ENCODE measurements at places on chromosomes 11 and 22. TPM values are rescaled to one million over a fixed set of nuclear protein-coding genes. Genes with fewer than 3 reads are reported as not detected.

The MMP13 gene
- not detected for total RNA-seq

The TTLL1 gene
- total RNA-seq, result 8.9 TPM

The NUCB2 gene
- 24.0 TPM for total RNA-seq

The APOA5 gene
- total RNA-seq, result not detected

The NNMT gene
- total RNA-seq, result 87.2 TPM

The NEU3 gene
- total RNA-seq, result 19.8 TPM

The PLEKHB1 gene
- 1.0 TPM for total RNA-seq

The GRAP2 gene
- total RNA-seq, result under 0.01 TPM

The OR51E1 gene
- total RNA-seq, result 4.2 TPM

The CLCF1 gene
- 1.0 TPM for total RNA-seq

The RTL10 gene
- total RNA-seq, result 9.4 TPM

The GUCD1 gene
- 64.7 TPM for total RNA-seq

The C11orf42 gene
- not detected for total RNA-seq

The ACRV1 gene
- 0.52 TPM for total RNA-seq

The NAALADL1 gene
- total RNA-seq, result 8.4 TPM

The HOATZ gene
- total RNA-seq, result not detected

The MMP12 gene
- total RNA-seq, result not detected

The PIWIL4 gene
- total RNA-seq, result 8.9 TPM

The EMID1 gene
- 6.3 TPM for total RNA-seq

The TYR gene
- not detected for total RNA-seq

The RASSF10 gene
- 0.52 TPM for total RNA-seq

The CLTCL1 gene
- total RNA-seq, result 33.4 TPM

The MPZL2 gene
- 1.0 TPM for total RNA-seq

The CD3G gene
- total RNA-seq, result under 0.01 TPM

The DNAJB7 gene
- not detected for total RNA-seq

The ANO9 gene
- not detected for total RNA-seq

The TUB gene
- 8.9 TPM for total RNA-seq

The SCGB2A2 gene
- not detected for total RNA-seq

The TCN2 gene
- 5.2 TPM for total RNA-seq

The PLAAT5 gene
- 3.7 TPM for total RNA-seq

The CRACR2B gene
- 5.7 TPM for total RNA-seq

The LIMK2 gene
- 15.7 TPM for total RNA-seq

The MUC2 gene
- not detected for total RNA-seq

The SYCE3 gene
- total RNA-seq, result not detected

The TEX12 gene
- total RNA-seq, result 1.0 TPM

The SCT gene
- 74.6 TPM for total RNA-seq

The SLC25A45 gene
- 3.7 TPM for total RNA-seq

The OR52J3 gene
- total RNA-seq, result not detected

The GRIA4 gene
- 14.1 TPM for total RNA-seq

The TOP3B gene
- total RNA-seq, result 14.1 TPM

The GRAMD1B gene
- 8.9 TPM for total RNA-seq

The SYT12 gene
- not detected for total RNA-seq

The LGR4 gene
- 43.8 TPM for total RNA-seq
